ENCODE measurements at places on chromosomes 7 and 10. TPM values are rescaled to one million over a fixed set of nuclear protein-coding genes. Genes with fewer than 3 reads are reported as not detected.

DNA sequence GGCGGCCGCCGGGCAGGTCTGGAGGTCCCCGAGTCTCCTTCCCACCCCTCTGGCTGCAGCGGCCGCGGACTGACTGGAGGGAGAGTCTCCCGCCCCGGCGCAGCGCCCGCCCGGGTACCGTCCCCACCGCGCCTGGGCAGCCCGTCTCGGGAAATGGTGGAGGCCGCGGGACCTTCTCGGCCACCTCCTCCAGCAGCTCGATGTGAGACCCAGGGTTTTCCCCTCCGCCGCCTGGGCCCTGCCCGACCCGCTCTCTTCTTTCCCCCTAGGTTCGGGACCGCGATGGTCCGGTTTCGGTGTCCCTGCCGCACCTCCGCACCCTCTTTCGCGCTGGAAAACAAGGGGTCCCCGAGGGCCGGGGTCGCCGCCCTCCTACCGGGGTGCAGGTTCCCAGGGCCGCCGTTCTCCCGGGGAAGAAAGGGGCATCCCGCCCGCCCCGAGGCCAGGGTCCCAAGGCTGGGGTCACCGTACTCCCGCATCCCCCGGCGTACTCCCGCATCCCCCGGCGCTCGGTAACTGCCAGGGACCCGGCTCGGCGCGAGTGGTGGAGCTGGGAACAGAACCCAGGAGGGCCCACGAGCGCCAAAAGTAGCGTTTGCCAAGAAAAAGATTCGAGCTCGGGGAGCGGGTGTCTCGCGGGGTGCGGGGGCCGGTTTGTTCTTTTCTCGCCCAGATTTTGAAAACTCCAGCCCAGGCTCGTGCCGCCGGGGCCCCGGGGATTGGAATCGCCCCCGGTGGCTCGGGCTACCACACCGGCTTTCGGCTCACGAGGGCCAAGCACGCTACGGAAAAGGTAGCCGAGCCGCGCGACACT, 3.4 kb downstream of the TNRC18 start:
- no peak for DNase-seq

DNA sequence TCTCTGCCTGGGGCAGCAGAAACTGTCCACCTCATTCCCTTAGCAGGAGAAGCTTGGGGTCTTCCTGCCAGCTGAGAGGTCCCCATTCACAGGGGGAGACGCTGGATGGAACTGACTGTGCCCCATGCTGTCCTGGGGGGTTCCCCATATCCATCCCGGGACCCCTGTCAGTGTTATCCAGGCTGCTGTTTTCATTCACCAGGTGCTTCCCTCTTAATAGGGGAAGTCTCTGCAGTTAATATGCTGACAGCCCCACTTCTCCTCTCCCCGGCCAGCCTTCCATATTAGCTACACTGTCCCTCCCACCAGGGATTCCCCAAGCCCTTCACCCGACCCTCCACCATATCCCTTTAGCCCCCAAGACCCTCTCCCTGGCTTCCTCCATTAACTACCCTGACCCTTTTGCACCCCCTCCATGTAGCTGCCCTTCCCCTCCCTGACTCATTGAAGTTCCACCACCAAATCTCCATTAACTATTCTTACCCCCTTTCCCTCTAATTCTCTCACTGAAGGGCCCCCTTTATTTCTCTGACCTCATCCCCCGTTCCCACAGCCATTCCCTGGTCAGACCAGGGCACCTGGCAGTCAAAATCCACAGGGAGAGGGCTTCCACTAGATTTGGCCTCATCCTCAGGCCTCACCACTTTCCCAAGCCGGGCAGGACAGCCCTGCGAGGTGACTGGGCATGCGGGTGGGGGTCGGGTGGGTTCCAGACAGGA, 92.0 kb upstream of the PAX2 start:
- no peak for DNase-seq

CPA1 gene
- not detected for polyA plus RNA-seq

NRAP gene
- polyA plus RNA-seq: not detected

DNA sequence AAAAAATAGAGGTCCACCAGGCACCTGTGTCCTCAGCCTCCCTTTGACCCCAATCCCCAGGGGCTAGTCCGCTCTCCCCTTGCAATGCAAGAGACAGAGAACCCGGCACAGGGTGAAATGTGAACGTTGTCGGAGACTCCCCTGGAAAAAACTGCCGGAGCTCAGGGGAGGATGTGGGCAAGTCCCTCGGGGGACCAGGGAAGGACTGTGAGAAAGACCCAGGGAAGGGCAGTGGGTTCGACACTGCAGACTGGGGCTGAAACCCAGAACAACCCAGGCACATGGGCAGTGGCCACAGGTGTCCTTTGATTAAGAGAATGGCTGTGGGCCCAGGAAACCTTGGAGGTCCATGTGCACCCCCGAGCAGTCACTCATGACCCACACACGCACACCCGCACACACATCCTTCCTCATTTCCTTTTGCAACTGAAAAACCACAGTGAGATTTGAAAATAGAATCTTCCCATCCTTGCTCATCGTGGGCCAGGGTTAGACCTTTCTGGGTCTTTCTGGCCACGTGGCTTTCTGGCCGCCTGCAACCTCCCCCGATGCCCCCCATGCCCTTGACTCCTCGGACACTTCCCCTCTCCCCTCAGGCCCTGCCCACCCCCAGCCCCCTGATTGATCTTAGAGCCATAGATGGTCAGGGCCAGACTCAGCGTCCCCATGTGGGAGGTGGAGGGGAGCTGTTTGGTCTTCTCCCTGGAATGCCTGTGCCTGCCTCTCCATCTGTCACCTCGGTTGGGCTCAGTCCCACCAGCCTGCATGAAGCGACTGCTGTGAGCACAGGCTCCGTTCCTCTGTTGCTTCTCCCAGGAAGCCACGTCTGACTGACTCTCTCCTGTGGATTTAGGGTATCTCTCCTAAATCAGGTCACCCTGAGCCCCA, 7.9 kb downstream of the LAT2 start:
- DNase-seq: no peak

AKR1C8 gene
- polyA plus RNA-seq: 0.10 TPM

DNA sequence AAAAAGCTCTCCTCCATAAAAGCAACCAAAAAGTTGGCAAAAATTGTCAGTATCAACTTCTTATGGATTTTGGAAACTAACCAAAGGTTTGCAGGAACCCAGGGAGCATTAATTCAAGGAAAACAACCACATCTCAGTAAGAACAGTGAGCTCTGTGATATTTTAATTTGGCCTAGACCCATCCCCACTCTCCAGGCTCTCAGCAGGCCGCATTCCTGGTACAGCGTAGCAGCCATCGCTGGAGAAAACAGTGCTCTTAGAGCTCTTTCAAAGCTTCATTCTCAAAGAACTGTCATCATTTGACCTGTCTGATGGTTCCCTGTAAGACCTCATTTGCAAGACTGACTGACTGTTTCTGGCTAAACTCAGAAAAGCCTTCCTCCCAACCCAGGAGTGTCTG, 81.9 kb downstream of the NUDCD3 start:
- DNase-seq: no peak
